Stimulated activated CD4-positive, alpha-beta T cell treated with anti-CD3 and anti-CD28 coated beads, Interleukin-1b, Interleukin-23, amount 100 ng/mL, for 24 hours (primary cell): ENCODE measurements at places on chromosomes 1 and 21.
A peak's percentile ranks its signal among the peaks of the same experiment; 100 is the strongest.

DNA sequence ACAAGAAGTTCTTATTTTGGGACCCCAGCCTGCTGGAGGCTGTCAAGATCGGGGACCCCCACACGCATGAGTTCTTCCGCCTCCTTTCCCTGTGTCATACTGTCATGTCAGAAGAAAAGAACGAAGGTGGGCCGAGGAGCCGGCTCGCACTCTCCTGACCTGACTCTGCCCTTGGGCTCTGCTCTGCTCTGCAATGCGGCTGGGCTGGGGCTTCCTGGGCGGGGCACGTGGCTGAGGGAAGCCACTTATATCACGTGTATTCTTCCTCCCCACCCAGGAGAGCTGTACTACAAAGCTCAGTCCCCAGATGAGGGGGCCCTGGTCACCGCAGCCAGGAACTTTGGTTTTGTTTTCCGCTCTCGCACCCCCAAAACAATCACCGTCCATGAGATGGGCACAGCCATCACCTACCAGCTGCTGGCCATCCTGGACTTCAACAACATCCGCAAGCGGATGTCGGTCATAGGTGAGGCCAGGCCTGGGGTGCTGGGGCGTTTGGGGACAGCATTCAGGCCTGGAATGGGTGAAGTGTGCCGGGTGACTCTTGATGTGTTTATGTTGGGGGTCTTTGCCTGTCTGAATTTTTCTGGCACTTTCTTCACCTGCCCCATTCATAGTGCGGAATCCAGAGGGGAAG lies 17.6 kb downstream of the ATP8B2 start:
- peak; percentile 61 for DNase-seq

GRCh38 chr1:221162352-221162751 lies 283.1 kb downstream of the HLX start:
- no peak for DNase-seq

- no peak for DNase-seq
Measured at GRCh38 chr21:38334866-38335265, 78.1 kb downstream of the KCNJ15 start.

DNA sequence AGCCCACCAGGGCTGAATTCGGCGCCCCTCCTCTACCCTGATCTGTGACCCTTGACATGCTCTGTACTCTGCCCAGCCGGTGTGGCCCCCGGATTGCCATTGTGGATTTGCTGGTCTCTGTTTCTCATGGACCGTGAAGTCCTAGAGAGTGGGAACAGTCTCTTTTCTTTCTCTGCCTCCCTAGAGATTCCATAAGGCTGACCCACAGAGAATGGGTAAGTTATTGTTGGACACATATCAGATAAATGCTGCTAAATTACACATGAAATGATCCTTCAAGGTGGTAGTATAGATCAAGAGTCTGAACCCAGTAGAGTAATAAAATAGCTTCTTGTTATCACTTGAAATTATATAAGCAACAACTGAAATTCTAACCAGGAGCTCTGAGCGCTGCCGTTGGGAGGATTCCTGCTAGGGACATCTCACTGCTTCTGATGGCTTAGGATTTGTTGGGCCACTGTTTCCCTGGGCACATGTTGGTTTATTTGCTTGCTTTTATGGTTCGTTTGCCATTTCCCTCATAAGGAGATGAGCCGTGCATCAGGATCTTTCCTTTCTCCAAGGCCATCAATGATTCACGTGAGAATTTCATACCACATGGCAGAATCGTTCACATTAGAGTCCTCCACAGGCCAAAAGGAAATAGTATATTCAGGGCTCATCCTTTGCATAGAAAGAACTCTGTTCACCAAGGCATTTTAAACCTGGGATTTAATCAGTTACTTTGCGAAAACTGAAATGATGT lies 111.9 kb downstream of the ZBTB18 start:
- DNase-seq, result no peak

DNA sequence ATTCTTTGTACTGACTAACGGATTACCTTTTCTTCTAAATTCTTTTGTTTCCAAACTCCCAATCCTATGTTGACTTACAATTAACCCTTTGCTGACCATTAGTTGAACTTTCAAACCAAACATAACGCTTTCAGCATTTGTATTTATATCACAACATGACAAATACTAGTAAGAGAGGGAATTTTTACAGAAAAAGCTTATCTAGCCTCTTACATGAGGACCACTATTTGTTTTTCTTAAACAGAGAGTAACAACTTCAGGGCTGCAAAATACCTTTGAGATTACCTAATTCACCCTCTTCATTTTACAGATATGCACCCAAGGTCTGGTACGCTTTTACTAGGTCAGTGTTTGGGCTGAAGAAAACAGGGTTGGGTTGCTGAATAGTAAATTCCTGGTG lies 45.0 kb upstream of the CXADR start:
- no peak for DNase-seq

DNA sequence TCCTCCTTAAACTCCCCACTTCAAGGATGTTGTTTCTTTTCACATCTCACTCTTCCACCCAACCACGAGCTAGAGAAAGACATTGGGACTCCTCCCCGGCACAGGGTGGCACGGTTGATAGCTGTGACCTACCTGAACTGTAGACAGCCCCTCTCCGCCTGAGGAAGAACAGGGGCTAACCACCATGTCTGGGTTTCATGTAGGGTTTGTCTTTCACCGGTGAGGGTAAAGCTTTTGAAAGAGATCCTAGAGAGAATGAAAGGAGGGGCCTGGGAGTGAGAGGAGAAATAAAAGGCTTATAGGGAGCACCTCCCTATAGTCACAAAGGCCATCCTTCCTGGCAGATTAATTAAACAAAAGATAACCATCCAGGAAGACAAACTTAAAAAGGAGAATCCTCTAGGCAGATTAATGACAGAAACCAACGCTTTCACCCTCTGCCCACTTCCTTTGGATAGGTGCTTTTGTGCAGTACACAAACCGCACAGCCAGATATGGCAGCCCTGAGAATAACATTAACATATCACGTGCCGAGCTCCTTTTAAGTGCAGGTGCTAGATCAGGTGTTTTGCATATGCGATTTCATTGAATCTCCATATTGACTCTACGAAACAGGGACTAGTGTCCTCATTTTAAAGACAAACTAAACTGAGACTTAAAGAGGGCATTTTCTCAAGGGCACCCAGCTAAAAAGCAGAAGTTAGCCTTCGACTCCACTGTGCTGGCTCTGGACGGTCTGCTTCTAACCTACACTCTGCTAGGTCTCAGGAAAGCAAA lies 178.1 kb upstream of the RUNX1 start:
- DNase-seq, result no peak
